ENCODE measurements at places on chromosomes 11 and 22.

DNA sequence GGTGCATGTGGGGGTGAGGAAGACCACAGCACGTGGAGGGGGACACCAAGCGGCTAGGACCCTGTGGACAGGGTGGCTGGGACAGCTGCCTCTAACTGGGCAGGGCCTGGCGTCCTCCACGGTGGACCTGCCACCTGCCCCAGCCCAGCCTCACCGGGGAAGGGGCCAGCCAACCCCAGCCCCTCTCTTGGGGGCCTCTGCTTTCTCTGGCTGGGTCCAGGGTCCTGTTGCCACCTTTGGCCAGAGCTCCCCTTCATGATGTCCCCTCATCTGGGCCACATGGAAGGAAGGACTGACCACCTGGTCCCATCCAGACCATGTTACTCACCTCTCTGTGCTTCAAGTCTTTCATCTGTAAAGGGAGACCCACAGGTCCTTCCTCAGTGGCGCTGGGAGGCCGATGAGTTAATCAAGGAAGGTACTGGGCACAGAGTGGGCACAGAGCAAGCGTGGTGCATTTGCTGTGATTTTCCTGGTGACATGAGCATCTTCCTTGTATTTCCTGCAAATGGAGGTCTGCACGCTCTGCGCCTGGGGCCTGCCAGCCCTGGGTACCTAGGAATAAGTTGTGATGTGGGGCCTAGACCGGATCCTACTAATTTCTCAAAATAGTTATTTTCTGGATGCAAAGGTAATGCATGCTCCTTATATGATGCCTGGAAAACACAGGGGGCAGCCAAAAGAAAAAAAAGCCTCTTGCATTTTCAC, 538.4 kb downstream of the TBC1D22A start:
- DNase-seq, result no peak

GRCh38 chr22:27633296-27633871, 168.2 kb downstream of the MN1 start:
- no peak for DNase-seq

GRCh38 chr11:128302425-128303186, 284.8 kb downstream of the ETS1 start:
- DNase-seq, result no peak

- no peak for DNase-seq
Measured at GRCh38 chr11:107777110-107777509, 65.3 kb upstream of the SLN start.

DNA sequence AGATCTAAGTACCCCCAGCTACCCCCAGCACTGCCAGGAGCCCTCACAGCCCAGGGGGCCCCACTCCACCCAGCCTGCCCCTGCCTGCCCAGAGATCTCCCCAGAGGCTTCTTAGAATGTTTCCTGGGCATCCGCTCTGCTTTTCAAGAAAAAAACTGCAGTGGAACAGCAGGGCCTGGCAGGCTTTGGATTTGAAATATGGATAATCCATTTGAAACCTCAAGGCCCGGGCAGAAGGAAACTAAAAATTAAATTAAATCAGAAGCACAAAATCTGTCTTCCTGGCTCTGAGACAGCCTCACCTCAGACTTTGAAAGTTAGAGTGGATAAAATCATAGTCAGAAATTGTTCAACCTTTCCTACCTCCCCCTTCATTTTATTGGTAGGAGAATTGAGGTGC, 273.6 kb downstream of the OPCML start:
- no peak for DNase-seq

GRCh38 chr22:46229701-46230100, 20.4 kb downstream of the CDPF1 start:
- no peak for DNase-seq

GRCh38 chr11:61034111-61034510, 62.6 kb downstream of the CD6 start:
- no peak for DNase-seq

- no peak for DNase-seq
Measured at GRCh38 chr22:39617342-39617741, 46.8 kb downstream of the CACNA1I start.

DNA sequence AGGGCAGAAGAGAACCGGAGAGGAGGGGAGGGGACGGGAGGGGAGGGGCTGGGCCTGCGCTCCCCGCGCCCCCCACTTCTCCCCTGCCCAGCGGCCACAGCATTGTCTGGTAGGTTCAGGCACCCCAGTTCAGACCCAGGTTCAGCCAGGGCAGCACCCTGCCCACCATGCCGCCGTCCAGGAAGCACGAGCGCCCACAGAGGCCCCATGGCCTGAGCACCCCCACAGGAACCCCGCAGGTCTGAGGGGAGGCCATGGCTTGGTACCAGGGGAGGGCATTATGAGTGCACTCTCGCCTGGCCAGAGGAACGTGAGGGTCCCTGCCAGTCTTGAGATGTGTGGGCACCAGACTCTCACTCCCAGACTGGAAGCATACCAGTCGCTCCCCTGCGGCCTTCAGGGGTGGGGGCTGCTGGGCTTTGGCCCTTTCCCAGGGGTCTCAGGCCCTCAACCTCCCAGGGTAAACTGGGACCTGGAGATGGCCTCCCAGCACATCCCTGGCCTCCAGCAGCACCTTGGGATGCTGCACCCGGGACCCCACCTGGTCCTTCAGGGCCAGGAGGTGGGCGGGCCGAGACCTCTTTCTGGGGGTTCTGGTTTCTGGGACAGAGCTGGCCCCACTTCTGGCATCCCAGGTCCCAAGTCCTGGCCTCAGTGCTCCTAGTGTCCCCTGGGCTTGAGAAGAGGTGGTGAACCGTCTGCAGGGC, 597 bp upstream of the PLXNB2 start:
- no peak for DNase-seq

GRCh38 chr11:69232821-69233743, 60.9 kb upstream of the MYEOV start:
- no peak for DNase-seq

DNA sequence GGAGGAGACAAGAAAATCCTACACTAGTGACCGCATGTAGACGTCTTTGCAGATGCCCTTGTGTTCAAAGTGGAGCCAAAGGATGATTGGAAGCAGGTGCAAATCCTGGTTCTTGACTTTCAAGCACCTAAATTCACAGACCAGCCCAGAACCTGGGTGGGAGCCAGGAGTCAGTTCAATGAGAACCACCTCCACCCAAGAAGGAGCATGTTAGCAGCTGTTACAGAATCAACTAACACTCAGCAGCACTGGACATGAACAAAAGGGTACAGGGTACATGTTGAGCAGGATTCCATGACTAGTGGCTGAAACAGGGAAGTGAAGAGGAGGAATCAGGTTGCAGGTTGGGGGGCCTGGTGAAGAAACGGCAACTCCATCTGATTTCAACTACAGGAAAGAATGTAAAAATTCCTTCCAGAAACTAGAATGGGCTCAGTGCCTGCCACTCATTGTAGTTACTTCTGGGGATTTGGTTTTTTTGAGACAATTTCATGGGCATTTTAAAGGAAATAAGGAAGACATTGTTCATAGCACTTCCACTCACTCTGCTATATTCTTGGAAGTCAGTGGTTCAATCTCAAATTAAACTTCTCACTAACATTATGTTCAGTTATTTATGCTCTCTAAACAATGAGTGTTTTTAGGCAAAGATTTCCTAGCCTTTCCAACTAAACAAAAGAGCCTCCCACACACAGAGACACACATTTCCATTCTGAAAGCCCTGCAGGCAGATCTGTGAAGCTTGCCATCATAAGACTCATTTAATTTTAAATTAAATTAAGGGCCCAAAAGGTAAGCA, 173.3 kb downstream of the CADM1 start:
- DNase-seq, result no peak

DNA sequence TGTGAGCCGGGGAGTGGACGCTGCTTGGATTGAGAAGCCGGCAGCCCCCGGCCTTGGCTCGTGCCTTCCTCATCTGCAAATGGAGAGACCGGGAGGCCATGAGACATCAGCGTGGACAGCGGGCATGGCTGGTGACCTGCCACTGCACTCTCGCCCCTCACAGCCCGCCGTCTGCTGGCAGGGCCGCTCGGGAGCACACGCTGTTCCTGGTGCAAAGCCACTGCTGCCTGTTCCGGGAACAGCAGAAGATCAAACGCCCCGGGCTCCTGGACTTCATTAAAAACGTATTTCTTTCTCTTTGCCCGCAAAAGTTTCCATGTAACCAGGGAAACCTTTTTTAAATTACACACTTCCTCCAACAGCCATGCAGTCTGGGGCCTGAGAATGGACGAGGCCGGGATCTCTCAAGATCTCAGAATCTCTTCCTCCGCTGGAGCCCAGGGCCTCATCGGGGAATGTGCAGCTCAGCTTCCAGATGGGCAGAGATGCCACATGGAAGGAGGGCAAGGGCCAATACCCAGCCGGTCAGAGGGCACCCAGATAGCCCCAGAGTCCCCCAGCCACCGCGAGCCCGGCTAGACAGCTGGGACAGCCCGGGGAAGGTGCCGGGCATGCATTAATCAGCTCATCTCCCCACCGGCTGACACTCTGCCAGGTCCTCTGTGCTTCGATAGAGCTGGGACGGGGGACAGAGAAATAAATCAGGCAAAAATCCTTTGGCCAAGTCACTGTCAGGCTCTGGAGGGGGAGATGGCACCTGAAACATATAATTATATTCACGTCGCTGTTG, 62.8 kb upstream of the PRR5 start:
- DNase-seq, result peak; percentile 5

- no peak for DNase-seq
Measured at GRCh38 chr22:43128928-43129424, 14.2 kb downstream of the MCAT start.

- DNase-seq, result peak; percentile 60
Measured at GRCh38 chr22:39405346-39406085, 5.9 kb downstream of the TAB1 start.

- no peak for DNase-seq
Measured at GRCh38 chr11:95152876-95153856, 63.5 kb downstream of the ENDOD1 start.

DNA sequence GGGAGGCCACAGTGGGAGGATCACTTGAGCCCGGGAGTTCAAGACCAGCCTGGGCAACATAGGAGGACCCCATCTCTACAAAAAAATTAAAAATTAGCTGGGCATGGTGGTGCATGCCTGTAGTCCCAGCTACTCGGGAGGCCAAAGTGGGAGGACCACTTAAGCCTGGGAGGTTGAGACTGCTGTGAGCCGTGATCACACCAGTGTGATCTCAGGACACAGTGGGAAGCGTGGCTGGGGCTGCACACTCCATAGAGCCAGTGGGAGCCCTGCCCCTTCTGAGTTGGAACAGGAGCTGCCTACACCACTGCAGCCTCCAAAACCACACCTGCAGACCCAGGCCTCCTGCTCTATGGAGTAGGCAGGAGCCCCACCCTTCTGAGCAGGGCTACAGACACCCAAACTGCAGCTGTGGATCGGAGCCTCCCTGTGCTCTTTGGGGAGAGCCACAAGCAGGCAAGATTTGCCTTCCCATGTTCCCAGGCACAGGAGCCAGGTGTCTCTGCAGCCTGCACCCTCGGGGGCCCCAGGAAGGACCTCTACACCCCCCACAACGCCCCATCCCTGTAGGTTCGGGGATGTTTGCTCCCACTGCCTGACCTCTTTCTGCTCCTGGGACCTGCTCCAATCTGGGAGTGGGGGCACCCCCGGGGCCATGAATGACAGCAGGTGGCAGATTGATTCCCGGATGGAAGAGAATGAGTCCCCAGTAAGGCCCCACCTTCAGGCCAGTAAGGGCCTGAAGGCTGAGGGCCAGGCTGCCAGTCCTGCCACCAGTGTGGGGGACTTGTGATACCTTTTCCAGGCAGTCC, 245.4 kb downstream of the BUD13 start:
- DNase-seq, result no peak

DNA sequence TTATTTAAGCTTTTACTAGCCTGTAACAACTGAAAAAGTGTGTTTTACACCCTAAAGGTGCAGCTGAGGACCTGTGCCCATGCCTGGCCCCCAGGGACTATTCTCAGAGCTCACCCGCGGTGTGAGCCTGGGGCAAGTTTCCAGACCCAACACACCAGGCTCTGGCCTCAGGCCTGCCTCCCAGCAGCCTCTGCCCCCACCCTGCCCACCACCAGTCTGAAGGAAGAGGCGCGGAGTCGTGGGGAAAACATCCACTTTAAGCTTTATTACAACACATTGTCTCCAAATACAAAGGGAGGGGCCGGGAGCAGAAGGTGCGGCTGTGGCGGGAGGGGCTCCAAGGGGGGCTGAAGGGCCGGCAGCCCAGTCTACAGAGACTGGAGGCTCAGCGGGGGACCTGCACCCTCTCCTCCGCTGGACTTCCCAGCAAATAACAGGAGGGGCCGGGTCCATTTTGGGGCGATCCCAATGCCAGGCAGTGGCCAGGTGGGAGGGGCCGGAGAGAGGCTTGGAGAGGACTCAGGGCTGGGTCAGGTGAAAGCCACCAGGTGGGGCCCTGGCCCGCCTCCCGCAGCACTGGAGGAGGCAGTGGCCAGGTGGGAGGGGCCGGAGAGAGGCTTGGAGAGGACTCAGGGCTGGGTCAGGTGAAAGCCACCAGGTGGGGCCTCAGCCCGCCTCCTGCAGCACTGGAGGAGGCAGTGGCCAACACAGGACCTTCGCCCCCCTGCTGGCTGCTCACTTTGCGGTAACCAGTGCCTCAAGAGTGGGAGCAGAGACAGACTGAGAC, 18.1 kb downstream of the DUSP8 start:
- no peak for DNase-seq

DNA sequence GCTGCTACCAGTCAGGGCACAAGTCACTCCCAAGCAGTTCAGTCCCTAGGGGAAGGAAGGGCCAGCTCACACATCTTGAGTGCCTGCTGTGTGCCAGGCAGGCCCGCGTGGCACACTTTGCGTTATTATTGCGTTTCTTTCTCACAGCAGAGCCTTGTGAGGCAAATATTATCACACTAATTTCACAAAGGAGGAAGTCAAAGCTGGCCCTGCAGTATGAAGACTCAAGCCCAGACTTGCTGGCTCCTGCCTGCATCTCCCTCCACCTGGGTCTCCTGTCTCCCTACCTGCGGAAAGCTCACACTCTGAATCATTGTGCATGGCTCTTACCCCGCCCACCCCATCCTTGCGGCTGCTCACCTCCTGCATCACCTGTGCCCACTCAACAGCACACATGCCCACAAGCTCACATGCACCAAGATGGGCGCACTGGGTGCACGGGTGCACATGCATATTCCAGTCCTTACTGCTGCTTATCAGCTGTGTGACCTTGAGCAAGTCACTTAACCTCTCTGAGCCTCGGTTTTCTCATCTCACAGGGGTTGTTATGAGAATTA, 31.7 kb upstream of the P2RY2 start:
- no peak for DNase-seq

GRCh38 chr11:9092853-9093778, 1.7 kb upstream of the SCUBE2 start:
- peak; percentile 49 for DNase-seq

- no peak for DNase-seq
Measured at GRCh38 chr11:83293457-83293774, 7.2 kb upstream of the CCDC90B start.

Measured in NCI-H2227 treated with DMSO at 0.1 percent for 48 hours (cell line).